Omental fat pad (tissue), 4 donors: ENCODE measurements at places on chromosomes 3 and 15. TPM values are rescaled to one million over a fixed set of nuclear protein-coding genes. Genes with fewer than 3 reads are reported as not detected.

DNA sequence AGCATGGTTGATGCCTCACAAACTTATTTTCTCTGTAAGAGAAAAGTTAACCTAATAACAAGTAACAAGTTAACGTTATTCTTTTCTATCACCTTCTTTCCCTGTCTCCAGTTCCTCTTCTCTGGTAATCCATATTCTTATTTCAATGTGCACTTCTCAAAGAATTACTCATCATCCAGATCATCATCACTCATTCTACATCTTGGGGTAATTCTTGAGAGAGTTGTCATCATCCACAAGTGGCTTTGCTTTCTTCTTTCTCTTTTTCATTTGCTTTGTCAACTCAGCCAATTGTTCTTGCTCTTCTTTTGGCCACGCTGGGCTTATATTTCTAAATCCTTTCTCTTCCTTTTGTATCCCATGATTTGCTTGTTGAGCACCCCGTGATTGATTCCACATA lies 20.8 kb upstream of the RNF111 start:
- no peak for DNase-seq

DNA sequence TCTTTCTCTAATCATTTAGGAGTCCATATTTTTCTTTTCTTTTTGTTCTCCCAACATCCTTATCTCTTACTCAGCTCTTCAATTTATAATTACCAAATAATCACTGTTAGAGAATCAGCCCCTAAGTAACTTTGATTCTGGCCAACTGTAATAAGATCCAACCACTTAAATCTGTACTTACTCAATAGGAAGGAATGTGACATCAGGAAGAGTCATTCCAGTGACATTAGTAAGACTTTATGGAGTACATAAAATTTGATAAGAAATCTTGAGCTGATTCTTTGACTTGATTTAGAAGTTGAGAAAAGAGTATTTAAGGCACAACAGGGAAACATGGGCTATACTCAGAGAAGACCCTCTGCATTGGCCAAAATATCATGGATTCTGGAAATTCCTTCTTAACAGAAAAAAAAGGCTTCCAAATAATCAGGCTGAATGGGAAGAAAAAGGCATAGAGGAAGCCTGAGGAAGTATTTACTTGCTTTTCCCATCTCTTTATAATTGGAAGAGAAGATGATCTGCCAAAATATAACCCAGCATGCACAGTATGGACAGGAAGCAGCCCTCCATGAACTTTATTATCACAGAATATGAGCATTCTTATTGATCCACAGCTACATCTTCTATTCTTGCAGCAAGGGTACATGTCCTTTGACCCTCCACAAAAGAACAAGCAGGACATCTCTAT lies 289.7 kb upstream of the TPRG1 start:
- no peak for DNase-seq

GRCh38 chr3:18137958-18138357 lies 287.2 kb downstream of the SATB1 start:
- no peak for DNase-seq

Gene LDHAL6B
- total RNA-seq, result not detected

- no peak for DNase-seq
These were observed at the start of gene HGD for GRCh38 chr3:120682095-120682681. Gene HGD, minus strand, starts transcription at chr3:120682239. Its CDS starts 128 bp downstream, at chr3:120682111.

Gene GATA2
- 11.4 TPM for total RNA-seq

Gene LMOD3
- total RNA-seq, result not detected

- no peak for DNase-seq
These were observed 29.5 kb upstream of the CNBP start for GRCh38 chr3:129213238-129213637.

DNA sequence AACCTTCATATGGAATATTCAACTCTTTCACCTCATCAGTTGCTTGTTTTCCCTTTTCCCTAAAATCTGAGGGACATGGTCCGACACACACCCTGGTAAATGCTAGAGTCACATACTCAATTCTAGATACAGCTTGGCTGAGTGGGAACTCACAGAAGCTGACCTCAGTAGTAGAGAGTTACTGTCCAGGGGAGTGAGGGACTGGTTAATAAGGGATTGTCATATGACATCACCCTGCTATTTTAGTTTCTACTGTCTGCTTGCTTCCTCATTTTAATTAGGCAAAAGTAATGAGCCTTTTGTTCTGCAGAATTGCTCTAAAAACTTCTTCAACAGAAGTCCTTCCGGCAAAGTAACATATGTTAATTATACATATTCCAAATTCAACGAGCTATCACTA lies 244.5 kb downstream of the ZIC4 start:
- DNase-seq, result no peak

Gene FANCD2OS
- total RNA-seq, result not detected

DNA sequence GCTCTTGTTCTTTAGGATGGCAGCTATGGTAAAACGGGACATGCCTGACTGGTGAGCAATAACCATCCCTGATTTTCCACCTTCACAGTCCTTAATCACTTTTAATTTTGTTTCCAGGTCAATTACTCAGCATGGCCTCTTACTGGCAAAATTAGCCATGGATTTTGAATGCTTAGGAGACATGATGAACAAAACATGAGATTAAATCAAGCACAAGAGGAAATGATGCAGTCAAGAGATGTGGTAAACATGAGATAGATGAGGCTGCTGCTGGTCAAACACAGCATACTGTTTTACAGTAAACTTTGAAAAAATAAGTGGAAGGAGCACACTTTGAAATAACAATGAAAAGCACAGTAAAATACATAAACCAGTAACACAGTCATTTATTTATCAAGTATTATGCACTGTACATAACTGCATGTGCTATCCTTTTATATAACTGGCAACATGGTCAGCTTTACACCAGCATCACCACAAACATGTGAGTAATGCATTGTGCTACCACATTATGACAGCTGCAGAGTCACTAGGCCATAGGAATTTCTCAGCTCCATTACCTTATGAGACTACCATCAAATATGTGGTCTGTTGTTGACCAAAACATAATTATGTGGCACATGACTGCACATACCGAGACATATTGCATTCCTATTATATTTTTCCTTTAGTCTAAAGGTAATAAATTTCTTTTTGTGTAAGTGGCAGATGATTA lies 30.1 kb upstream of the ZNF502 start:
- no peak for DNase-seq

GRCh38 chr3:146921693-146922092 lies 316.5 kb upstream of the PLSCR5 start:
- no peak for DNase-seq

DNA sequence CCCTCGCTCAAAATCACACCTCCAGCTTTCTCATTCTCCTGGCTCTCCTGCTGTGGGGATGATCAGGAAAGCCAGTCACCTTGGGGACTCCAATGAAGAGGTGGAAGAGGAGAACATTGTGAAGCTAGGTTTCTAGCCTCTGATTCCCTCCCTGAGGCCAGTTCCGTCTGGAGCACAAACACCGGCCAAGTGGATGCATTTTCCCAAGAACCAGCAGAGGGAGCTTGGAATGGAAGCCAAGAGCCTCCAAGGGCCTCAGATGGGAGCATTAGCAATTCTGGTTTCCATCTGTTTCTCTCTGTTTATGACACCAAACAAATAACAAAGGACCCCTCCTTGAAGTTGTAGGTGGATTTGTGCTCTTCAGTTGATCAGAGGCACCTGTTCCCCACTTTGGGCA lies 40.6 kb upstream of the NMNAT3 start:
- DNase-seq, result no peak

Gene TRIM42
- total RNA-seq, result not detected

GRCh38 chr3:36804295-36805055 lies 40.1 kb upstream of the DCLK3 start:
- no peak for DNase-seq

DNA sequence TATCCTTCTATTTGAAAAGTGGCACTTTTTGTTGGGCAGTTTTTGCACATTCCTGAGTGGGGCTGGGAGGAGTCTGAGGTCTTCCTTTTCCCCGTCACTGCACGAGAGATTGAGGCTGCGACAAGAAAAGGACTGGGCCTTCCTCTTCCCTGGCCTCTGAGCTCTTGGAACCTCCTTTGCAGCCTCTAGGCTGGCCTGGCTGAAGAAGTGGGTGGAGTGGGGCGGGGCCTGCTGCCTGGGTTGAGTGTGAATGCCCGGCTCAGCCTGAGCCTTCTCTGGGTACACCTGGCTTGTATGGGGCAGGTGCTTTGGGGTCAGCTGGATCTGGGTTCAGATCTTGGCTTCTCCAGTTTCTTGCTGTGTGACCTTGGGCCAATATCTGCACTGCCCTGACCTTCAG lies 43.1 kb downstream of the PLXNA1 start:
- DNase-seq, result no peak

DNA sequence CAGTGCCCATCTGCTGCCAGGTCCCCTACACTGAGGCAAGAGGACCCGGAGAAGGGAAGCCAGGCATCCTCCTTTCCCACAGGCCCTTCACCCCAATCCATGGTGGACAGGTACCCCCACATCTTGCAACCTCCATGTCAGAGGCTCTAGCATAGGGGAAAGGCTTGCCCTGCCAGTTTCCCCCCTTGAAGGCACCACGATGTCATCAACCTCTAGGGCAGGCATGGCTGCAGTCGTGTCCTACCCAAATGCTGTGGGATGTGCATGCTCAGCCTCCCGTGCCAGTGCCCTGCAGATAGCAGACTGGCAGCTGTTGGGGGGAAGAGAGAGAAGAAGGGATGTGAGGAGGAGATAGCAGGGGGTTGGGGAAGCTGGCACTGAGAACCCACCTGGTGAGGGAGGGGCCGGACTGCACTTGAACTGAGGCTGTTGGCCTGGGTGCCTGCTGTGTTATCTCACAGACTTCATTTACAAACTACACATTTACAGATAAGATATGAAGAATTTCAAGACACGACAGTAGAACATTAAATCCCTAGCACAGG lies 197.5 kb downstream of the ADAMTS9 start:
- DNase-seq, result no peak

- DNase-seq, result no peak
These were observed 16.0 kb upstream of the CPEB1 start for GRCh38 chr15:82663186-82663600.

DNA sequence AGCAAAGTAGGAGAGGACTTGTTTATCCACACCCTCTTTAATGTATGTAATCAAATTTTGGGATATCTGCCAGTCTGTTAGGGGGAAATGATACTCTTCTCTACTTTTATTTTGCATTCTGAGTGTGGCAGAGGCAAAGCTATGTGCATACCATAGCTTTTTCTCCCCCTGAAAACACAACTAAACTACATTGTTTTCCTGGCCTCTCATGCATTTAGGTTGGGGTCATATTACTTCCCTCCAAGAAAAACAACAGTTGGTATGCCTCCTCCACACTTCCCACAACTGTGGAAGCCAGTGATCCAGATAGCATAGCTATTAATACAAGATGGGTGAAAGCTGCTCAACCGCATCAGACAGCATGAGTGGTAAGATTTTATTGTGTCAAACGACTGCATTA lies 6.9 kb downstream of the RPL15 start:
- DNase-seq, result no peak

- DNase-seq, result no peak
These were observed 71.2 kb downstream of the OTOL1 start for GRCh38 chr3:161567577-161568361.

- no peak for DNase-seq
These were observed 10.5 kb downstream of the ANPEP start for GRCh38 chr15:89803941-89804800.

- DNase-seq, result no peak
These were observed 49.8 kb downstream of the DCLK3 start for GRCh38 chr3:36714343-36715086.

Gene ZNF385D
- total RNA-seq, result 2.7 TPM

- DNase-seq, result no peak
These were observed 21.4 kb upstream of the ZBTB47 start for GRCh38 chr3:42632146-42632545.
